ENCODE measurements at places on chromosomes 11 and 22. TPM values are rescaled to one million over a fixed set of nuclear protein-coding genes. Genes with fewer than 3 reads are reported as not detected.
A peak's percentile ranks its signal among the peaks of the same experiment; 100 is the strongest.

GRCh38 chr11:21472261-21472660, 720.6 kb upstream of the ANO5 start:
- no peaks in the 10 kb centered on the region for H3K36me3 ChIP-seq
- H3K4me3 ChIP-seq: no peak overlapping the region
- no peak overlapping the region for H3K27ac ChIP-seq
- no peaks in the 10 kb centered on the region for H3K4me1 ChIP-seq

IL17REL gene
- total RNA-seq: not detected

- H3K4me3 ChIP-seq: no peak overlapping the region
- DNase-seq: peak; percentile 69
- no peaks in the 10 kb centered on the region for H3K36me3 ChIP-seq
- H3K27ac ChIP-seq: no peak overlapping the region
These were observed 41.0 kb upstream of the EIF3D start for GRCh38 chr22:36569999-36570398.

GRCh38 chr11:107908211-107908610, 20.0 kb upstream of the RAB39A start:
- no peaks in the 10 kb centered on the region for H3K4me1 ChIP-seq
- H3K4me3 ChIP-seq: no peak overlapping the region
- no peaks in the 10 kb centered on the region for H3K36me3 ChIP-seq
- no peaks in the 10 kb centered on the region for H3K27me3 ChIP-seq

DNA sequence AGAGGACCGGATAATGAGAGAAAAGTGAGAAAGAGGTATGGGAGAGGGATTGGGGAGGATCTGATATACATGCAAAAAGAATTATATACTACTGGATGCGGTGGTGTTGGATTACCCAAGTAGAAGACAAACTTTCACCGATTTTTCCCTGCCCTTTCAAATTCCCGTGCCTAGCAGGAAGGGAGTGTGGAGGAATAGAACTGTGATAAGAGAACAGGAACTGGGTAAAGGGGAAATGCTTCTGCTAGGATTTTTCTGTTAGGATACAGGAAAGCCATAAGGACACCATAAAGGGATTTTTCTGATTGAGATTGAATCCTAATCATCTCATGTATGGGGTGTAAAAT, 480 bp upstream of the MTMR2 start:
- no peaks in the 10 kb centered on the region for H3K36me3 ChIP-seq
- H3K27ac ChIP-seq: peak overlapping the region; percentile 79
- H3K27me3 ChIP-seq: no peaks in the 10 kb centered on the region

DNA sequence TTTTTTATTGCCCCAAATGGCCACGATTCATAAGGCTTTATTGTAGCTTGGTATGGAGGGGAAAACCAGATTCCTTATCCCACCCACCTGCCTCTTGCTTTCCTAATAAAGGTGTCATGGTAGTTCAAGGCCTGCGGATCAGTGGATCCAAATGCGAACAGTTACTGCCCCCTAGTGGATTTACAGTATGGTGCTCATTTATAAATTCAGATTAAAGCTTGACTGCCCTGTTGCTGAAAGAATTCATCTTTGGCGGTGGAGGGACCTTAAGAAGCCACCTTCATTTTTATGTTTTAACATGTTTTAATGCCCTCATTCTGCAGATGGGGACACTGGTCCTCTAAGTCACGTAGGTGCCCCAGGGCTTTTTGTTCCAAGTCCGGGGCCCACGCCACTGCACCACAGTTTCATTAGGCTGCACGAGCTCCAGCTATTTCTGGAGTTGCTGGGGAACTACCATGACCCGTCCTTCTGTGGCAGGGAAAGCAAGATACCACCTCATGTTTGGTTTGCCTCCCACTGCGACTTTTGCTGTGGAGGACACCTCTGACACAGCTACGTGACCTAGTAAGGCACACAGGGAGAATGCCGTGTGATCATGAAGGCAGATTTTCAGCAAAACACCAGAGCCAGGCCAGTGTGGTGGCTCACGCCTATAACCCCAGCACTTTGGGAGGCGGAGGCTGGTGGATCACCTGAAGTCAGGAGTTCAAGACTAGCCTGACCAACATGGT, 15.6 kb upstream of the INCENP start:
- no peaks in the 10 kb centered on the region for H3K27me3 ChIP-seq
- no peak overlapping the region for H3K4me3 ChIP-seq
- H3K36me3 ChIP-seq: no peaks in the 10 kb centered on the region
- no peak overlapping the region for H3K27ac ChIP-seq

CDC42EP2 gene
- total RNA-seq: 5.6 TPM

PDGFD gene
- total RNA-seq: 14.3 TPM

Measured in SJCRH30 (cell line).